Kidney epithelial cell (primary cell): ENCODE measurements at places on chromosomes 4 and X.

GRCh38 chr4:76998251-76998901 lies 48.8 kb downstream of the SEPTIN11 start:
- no peak for DNase-seq

DNA sequence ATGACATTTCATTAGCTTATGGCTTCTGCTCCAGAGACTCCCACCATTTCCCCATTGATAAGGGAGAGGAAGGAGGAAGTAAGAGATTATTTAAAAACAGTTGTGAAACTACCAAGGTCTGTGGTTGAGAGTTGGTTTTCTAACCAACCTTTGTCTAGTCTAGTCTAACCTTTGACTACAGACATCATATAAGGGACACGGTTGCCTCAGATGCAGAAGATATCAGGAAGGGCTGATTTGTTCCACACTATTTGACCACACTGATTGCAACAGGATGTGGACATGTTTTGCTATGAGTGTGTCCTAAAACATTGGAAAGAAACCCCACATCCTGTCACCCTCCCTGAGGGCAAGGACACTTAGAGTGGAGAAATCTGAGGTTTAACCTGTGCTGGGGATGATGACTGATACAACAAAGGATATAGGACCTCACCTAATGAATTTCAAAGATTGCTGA lies 53.0 kb downstream of the COQ2 start:
- DNase-seq: no peak

- DNase-seq: no peak
Observed at GRCh38 chr4:87498446-87498900, 30.7 kb downstream of the SPARCL1 start.

DNA sequence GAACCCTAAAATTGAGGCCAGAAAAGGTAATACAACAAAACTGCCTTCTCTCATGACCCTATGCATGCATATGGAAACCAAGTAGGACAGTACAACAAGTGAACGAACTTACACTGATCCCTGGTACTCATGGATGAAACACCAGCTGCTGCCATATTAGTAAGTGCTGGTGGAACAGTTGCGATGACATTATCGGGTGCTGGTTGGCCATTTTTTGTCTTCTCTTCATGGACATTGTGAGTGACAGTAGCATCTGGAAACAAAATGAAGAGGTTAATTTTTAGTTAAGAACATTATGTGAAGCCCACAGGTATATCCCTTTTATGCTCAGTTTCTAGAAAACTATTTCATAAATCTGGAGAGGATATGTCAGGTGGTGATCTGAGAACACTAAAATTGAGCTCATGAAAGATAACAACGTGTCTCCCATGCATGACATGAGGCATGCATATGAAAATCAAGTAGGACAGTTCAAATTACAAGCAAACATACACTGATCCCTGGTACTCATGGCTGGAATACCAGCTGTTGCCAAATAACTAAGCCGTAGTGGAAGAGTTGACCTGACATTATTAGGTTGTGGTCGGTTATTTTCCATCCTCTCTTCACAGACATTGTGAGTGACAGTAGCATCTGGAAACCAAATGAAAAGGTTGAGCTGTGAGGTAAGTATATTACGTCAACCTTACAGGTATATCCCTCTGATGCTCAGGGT lies 74.2 kb upstream of the CT45A1 start:
- no peak for DNase-seq

DNA sequence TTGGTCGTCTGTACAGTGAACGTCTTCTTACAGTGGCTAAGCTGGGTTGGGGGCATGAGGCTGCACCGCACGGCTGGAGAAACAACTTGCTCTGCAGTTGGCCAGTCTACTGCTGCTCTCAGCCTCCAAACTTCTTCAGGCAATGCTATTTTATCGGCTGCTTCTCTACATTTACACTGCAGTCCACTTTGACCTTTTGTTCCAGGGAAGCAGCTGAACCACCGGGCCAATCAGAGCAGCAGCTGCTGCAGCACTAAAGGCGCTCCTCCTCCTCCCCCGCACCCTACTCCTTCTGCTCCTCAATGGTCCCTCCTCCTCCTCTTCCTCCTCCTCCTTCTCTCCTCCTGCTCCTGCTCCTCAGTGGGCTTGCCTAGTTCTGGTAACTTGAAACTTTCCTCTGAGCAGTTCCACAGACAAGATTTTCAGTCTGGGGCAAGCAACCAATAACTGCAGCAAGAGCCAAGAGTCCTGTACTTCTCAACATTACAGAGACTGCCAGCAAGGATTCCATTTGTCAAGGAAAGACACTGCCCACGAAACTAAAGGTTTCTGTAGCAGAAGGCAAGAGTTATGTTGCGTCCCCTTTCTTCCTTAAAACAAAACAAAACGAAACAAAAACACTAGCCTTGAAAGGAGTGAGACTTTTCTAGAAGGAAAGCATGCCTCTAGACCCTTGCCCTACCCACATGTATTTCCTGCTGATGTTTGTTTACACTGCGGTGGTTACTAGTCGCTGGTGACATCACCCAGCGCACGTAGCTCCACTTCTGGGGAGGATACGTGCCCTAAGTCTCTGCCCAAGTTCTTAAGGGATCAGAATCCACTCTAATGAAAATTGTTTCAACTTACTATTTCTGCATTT lies 125.7 kb upstream of the NAP1L5 start:
- peak; percentile 76 for DNase-seq

- DNase-seq: peak; percentile 19
Observed at GRCh38 chr4:26288355-26288909, 32.4 kb upstream of the RBPJ start.

- no peak for DNase-seq
Observed at GRCh38 chrX:75746891-75747639, 38.0 kb downstream of the MAGEE2 start.

- no peak for DNase-seq
Observed at GRCh38 chrX:13276991-13277390, 42.9 kb downstream of the ATXN3L start.

- DNase-seq: no peak
Observed at GRCh38 chr4:168629566-168629965, 132.7 kb downstream of the PALLD start.

GRCh38 chr4:92189146-92189545 lies 114.6 kb upstream of the GRID2 start:
- DNase-seq: no peak

DNA sequence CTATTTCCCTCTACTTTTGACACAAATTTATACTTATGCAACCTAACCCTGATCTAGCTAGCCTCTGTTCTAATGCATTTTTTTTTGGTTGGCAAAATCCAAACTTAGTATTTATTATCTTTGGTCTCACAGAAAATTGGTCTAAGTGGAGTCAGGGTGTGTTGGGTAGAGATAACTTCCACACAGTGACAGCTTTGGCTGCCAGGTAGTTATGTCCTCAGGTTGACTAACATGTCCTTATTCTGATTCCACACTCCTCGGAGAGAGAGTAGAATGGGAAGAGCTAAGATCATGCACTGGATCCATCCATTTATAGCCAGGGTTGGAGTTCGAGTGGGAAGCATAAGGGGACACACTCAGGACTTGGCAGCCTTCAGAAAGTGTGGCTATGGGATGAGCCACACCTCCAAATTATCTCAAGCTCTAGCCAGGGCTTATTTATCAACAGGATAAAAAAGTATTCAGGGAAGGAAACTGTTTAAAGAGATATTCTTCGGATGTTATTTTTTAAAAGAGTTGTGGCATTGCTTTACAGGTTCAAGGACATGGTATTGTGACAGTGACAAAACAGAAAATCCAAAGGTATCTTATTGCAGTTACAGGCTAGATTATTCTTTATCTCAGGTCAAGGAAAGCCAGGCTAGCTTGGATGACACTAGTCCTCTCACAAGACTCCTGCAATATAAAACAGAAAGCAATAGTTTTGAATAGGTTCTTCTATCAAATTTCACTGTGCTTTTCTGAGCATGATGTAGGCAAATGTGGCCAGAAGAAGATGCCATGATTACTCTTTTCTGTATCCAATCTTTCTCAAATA lies 51.5 kb downstream of the NPY1R start:
- DNase-seq: no peak

DNA sequence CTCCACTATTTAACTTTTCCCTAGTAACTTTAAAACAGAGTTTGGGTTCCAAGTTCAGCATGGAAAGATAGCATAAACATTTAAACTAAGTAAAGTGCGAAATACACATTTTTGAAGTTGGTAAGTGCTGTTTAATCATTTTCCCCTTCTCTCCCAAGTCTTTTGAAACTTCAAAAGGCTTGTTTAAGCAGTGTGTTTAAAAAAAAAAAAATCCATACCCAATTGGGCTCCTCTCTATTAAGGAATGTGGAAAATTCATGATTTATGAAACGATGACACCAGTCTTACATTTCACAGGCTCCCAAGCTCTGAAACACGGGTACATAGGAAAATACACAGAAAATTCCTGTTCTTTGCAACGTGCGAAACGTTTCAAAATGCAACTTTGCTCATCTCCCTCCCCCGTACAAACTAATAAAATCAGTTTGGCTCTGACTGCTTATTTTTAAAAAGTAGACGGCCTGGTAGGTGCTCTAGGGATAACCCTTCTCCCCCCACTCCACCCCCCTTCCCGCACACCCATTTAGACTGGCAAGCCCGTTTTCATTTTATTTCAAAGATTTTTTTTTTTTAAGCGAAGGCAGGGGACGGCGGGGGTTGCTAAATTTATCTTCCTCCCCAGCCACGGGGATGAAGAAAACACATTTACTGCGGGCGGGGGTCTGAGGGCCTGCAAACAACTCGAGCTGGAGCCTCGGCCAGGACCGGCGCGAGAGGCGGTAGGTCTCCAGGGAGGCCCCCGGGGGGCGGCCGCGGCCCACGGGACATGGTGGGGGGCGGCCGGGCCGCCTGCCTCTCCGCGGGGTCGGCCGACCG lies 786 bp upstream of the ZFX start:
- no peak for DNase-seq

- DNase-seq: no peak
Observed at GRCh38 chrX:148120999-148121623, 140.0 kb downstream of the FMR1NB start.

- DNase-seq: no peak
Observed at GRCh38 chr4:139176302-139177048, 543 bp downstream of the ELF2 start.

DNA sequence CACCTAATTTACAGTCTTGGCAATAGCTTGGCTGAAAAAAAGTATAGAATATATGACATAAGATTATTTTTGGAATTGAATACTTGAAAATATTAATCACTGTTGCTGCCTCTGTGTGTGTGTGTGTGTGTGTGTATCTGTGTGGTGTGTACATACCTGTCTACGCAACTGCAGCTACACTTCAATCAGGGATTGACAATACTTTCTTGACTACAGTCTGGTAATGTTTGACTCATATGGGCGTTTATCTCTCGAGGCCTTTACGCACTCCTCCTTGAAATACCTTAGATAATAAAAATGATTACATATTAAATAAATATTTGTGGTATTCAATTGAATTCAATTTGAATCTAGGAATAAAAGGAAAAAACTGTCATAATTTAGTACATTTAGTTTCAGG lies 565.2 kb downstream of the PCDH18 start:
- no peak for DNase-seq

DNA sequence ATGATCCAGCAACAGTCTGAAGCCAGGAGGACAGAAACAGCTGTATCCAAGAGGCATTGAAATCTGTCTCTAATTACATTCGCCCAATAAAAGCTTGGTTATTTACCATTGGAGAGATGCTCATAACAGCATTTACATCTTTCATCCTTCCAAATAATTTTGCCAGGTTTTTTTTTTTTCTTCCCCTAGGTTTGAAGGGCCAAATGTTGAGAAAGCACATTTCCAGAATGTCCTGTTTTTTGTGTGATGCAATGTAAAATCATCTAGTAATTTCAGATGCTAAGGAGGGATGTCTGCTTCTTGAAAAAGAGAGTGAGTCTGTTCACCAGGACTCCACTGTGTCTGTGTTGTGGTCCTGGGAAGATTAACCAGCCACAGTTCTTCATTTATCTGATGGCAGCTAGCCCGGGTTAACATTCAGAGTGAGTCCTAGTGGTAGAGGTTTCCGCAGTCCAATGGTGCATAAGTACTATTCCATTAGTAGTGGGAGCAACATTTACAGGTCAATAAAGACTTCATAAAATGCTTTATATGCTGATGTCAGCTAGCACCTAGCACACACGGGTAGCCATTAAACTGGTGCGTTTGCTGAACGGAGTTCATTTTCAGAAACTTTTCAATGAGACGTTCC lies 406.8 kb downstream of the STIM2 start:
- DNase-seq: no peak

DNA sequence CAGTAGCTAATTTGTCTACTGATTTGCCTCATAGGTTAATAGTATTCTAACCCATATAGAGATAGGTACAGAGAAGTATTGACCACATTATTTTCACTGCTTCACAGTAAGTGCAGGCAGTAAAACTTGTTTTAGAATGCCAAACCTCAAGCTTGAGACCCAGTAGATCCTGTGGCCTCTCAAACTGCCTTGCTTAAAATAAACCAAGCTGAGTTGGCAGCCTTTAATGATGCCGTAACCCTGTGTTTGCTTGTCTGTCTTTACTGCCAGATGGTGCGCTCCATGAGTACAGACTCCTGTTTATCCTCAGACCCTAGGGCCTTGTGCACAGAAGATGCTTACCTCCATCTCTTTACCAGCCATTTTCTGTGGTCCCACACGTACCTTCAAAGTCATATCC lies 50.8 kb downstream of the ANXA3 start:
- no peak for DNase-seq

DNA sequence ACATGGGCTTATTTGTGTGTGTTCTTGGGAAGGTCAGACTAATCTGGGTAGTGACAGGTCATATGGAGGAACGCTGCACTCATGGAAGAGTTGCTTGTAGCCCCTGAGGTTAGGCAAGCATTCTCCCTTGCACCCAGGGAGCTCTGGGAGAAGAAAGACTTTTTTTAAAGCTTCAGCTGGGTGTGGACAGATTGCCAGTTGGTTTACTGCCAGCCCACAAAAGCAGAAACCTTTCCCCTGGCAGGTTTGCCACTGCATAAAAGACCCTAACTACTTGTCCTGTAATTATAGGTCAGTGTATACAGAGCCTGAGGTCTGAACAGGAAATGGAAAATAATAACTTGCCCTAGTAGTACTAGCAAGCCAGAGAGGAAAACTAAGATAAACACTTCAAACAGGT lies 7.4 kb upstream of the NFKB1 start:
- no peak for DNase-seq

GRCh38 chrX:54820737-54821136 lies 13.2 kb downstream of the MAGED2 start:
- DNase-seq: no peak

GRCh38 chr4:111400741-111401140 lies 744.5 kb upstream of the FAM241A start:
- peak; percentile 7 for DNase-seq

- no peak for DNase-seq
Observed at GRCh38 chrX:28851871-28852270, 264.6 kb downstream of the IL1RAPL1 start.

DNA sequence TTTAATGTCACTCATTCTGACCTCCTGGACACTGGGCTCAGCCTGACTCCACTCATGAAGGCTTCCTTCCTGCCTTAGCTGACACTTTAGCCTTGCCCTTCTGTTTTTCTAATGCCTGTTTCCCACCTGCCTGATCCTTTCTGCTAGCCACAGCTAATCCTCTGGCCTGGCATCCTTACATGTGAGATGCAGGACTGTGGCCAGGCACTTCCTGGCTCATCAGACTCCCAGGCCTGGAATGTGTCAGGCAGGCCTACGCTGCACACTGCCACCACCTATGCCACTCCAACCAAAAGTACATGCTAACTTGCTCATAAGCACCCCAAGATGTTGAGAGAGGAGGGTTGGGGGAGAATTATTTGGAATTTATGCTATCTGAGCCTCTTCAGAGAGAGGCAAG lies 138.8 kb upstream of the NALF2 start:
- DNase-seq: no peak

- DNase-seq: peak; percentile 18
Observed at GRCh38 chrX:68647156-68647957, at the start of gene STARD8. Gene STARD8, plus strand, starts transcription at chrX:68647666. Its CDS starts 217 bp downstream, at chrX:68647883.
